ENCODE measurements at places on chromosomes 12 and 14. TPM values are rescaled to one million over a fixed set of nuclear protein-coding genes. Genes with fewer than 3 reads are reported as not detected.

Gene ACSS3
- total RNA-seq: not detected

Gene KRT77
- total RNA-seq: not detected

Gene IRAK4
- 4.8 TPM for total RNA-seq

Gene MYF5
- total RNA-seq: not detected

Gene IRF2BPL
- 17.4 TPM for total RNA-seq

Gene CLEC14A
- not detected for total RNA-seq

Gene KRT74
- not detected for total RNA-seq

Gene TAS2R9
- not detected for total RNA-seq

Gene SLCO1A2
- not detected for total RNA-seq

Gene SMIM41
- not detected for total RNA-seq

Gene JKAMP
- total RNA-seq: 64.4 TPM

Gene CD4
- not detected for total RNA-seq

Gene LHX5
- not detected for total RNA-seq

Gene LRRC10
- not detected for total RNA-seq

Gene STAB2
- total RNA-seq: not detected

Gene NKX2-1
- 0.10 TPM for total RNA-seq

Gene SPX
- 4.0 TPM for total RNA-seq

Gene AQP2
- total RNA-seq: not detected

Gene KRT80
- total RNA-seq: 41.2 TPM

Gene SERPINA12
- total RNA-seq: not detected

Gene PTPN6
- 12.7 TPM for total RNA-seq

Gene TAS2R19
- total RNA-seq: not detected

Gene GCN1
- 68.5 TPM for total RNA-seq
